ENCODE measurements at places on chromosomes 1 and 21. TPM values are rescaled to one million over a fixed set of nuclear protein-coding genes. Genes with fewer than 3 reads are reported as not detected.

- DNase-seq, result no peak
Measured at GRCh38 chr1:162899422-162900146, 38.6 kb upstream of the CCDC190 start.

GRCh38 chr21:25735646-25736597 is 1.1 kb downstream of the GABPA start:
- peak; percentile 93 for DNase-seq

DNA sequence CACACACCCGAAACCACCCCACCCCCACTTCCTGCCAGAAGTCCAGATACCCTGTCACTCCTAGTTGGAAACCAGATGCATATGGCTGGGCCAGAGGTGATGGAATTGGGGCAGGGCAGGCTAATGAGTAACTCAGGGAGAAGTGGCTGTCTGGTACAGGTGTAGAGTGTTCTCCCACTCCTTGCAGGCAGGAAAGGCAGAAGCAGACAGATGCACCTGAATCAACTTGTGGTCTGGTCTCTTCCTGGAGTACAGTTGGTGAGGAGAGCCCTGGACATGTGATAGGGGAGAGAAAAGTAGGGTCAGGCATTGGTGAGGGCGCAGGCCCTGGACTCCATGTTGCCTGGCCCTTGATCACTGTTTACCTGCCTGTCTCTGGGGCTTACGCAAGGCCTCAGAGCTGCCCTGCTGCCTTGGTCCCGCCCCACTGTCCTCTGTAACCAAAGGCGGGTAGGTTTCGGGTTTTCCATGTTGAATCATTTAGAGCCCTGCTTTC is 2.5 kb downstream of the CGN start:
- no peak for DNase-seq

DNA sequence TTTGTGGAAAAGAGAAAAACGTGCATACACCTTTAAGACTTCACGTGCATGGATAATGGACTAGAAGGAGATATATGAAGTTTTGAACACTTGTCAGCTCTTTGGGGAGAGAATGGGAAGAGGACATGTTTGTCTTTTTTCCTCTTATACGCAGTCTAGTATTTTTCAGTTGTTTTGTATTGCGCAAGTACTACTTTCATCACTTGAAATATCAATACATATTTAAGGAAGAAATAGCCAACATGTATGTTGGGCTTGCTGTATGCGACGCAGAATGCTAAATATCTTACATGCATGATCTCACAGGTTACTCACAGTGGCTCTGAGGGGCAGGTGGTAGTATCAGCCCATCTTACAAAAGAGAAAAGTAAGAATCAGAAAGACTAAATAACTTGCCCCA is 176.5 kb upstream of the RUNX1 start:
- DNase-seq, result no peak

DNA sequence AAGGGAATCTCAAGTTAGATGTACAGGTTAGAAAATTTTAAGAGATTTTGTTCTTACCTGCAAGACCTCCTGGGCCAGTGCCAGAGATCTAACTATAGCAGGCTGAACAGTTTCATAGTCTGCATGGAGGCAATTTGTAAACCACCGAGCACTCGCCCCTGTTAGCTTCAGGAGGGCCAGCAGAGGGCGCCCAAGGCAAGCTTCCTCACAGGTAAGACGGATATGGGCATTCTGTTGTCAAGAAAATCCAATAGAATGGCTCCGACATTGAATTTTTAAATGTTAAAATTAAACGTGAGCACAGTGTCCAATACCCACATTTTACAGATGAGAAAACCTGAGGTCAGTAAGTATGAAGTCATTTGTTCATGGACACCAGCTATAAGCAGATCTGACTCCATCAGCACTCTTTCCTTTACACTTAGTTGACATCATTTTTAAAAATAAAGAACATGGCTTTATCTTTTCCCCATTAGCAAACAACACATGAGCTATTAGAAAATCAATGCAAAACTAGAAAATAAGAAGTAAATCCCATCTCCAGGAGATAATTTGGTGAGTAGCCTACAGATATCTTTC is 2.2 kb downstream of the REG4 start:
- DNase-seq, result no peak

DNA sequence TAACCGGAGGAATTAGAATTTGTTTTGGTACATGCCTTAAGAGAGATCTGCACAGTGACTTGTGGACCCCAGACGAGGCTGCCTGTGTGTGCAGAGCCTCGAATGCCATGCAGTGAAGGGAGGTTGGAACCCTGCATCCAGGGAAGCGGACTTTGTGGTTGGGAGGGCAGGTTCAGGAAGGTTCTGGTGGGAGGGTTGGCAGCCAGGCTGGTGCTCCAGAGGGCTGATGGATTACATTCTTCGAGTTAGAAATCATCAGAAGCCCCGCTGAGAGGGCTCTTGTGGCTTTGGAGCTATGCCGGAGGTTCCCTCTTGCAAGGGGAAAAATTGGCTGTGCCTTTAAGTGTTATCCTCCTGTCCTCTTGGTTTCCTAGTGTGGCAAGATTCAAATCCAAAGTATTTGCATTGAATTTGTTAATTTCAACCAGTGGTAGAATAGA is 21.1 kb downstream of the ROR1 start:
- no peak for DNase-seq

GRCh38 chr1:227170361-227171166 is 147.7 kb downstream of the CDC42BPA start:
- DNase-seq, result no peak

GRCh38 chr1:47333922-47334764 is 553 bp downstream of the CMPK1 start:
- DNase-seq, result peak; percentile 94

DNA sequence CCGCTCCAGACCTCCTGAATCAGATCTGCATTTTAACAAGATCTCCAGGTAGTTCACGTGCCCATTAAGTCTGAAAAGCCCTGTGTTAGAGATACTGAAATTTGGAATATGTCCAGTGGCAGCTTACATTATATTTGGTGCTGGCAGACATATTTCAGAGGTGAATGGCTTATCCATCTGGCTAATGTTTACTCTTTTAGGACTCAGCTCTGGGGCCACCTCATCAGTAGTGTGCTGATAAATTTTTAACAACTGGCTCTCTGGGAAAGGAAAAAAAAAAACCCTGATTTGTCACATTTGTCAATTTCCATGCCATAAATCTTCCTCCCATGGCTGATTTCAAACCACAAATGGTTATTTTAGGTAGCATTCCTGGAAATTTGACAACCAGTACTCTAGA is 25.3 kb upstream of the SYT6 start:
- DNase-seq, result no peak

GRCh38 chr1:15678578-15678977 is 5.5 kb upstream of the PLEKHM2 start:
- no peak for DNase-seq

- DNase-seq, result no peak
Measured at GRCh38 chr1:92458146-92458545, 28.6 kb downstream of the GFI1 start.

- no peak for DNase-seq
Measured at GRCh38 chr1:197620714-197621163, 154.5 kb downstream of the DENND1B start.

Gene OR2G3
- not detected for total RNA-seq

Gene TMPRSS3
- total RNA-seq, result not detected

Gene CZIB
- total RNA-seq, result 48.2 TPM

Measured in mesenteric fat pad (tissue), 1 donor.